ENCODE measurements at places on chromosomes 6 and 20.
A peak's percentile ranks its signal among the peaks of the same experiment; 100 is the strongest.

GRCh38 chr6:161480421-161481155, 206.7 kb upstream of the AGPAT4 start:
- DNase-seq = no peak

GRCh38 chr6:146915671-146916127, 288.5 kb upstream of the STXBP5 start:
- DNase-seq = peak; percentile 55

DNA sequence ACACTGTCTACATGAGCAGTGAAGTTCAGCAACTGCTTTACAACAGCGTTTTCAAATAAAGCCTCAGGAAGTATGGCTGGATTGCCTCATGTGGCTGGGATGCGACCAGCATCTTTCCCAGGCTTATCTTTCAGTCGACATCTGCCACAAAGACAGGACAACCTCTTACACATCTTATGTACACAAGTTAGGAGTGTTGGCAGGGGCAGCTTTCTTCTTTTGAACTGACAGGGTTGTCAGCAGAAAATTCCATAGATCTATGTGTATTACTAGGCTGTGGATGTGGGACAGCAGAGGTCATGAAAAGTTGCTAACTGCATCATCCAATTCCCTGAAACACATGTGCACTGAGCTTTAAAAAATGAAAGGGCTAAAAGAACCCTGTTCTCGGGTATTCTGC, 48.1 kb downstream of the PLAGL1 start:
- DNase-seq = no peak

- no peak for DNase-seq
These were observed 33.9 kb downstream of the PPARD start for GRCh38 chr6:35376281-35376680.

DNA sequence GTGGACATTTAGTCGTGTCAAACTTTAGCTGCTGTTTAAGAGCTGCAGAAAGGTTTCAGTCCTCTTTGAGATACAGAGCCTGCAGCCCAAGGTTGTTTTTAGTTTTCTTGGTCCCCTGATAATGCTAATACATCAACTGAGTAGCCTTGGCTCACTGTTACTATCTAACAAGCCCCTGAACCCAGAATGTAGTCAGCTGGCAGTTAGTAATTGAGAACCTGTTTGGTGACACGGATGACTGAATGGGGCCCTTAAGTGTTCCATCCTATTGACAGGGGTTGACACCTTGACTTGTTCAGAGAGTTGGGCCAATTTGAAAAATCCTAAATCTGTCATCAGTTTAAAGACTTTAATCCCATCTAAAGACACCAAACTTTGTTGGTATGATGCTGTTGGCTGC, 2.8 kb downstream of the RTN4IP1 start:
- no peak for DNase-seq

DNA sequence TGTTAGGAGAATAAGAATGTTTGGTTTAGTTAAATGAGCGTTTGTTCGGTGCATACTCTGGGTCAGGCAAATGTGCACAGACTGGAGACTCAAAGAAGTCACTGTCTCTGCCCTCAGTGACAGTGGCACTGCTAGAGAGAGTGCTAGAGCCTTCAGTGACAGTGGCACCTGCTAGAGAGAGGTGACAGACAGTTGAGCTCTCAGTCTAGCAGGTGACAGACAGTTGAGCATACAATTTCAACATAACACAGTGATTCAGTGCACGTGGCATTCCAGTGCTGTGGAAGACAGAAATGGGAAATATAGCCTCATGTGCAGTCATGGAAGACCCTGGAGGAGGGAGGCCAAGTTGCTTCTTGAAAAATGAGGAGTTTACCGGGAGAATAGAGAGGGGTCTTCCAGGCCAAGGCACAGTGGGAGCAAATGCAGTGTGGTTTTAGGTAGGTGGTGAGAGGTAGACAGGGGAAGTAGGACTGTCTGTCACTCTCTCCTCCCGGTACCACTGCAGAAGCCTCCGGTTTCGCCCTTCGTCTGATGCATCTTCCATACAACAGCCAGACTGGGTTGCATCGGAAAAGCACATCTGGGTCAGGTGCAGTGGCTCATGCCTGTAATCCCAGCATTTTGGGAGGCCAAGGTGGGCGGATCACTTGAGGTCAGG, 107.9 kb upstream of the CLDN20 start:
- DNase-seq = no peak

DNA sequence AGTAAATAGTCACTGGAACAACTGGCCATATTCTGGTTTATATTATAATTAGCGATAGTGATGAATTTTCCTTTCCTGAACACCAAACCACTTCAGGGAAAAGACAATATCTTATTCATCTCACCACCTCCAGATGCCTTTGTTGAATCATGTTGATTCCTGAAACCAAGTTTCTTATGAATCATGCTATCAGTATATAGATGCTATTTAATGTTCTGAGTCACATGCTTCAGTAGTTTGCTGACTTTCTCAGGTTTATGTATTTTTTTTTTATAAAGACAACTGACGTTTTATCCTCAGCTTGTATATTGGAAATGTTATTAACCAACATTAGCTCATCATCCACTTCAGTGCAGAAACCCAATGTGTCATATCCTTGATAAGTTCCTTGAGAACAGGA, 710.2 kb upstream of the POU3F2 start:
- peak; percentile 63 for DNase-seq

DNA sequence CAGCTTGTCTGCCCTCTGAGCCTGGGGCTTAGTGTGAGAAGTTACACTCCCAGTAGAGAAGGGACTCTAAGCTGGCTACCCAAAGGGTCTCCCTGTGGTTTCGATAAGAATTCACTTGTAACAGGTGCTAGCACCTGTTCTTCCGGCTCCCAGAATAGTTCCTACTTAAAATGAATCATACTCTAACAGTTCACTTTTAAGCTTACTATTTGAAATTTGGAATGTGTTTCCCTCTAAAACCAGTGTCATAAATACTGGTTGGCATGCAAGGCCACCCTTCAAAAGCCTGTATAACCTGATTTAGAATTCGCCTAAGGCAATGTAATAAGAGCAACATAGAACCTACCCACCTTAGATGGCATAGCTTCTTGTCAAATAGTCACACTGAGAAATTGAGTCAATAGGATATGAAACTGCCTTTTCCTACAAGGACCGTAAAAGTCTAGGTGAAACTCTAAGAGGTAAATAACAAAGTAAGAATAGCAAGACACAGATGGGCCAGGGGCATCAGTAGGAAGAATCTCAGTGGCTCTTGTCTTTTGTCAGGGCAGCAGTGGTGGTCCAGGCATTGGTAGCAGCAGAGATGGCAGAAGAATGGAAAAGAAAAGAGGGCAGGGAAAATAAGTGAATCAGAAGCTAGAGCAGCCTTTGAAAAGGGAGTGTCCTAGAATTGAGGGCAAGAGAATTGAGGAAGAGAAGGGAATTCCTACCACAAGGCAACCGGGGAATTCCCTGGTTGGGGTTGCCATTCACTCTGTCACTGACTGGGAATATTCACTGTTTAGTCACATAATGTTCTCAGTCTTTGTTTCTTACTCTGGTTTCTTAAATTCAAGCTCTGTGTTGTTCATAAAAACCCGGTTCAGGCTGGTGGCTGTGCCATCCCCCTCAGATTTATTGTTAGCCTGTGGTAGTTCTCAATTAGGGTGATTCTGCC, 91.5 kb downstream of the HIVEP2 start:
- DNase-seq = no peak

GRCh38 chr20:14711652-14712051, 374.2 kb upstream of the FLRT3 start:
- DNase-seq = peak; percentile 18

DNA sequence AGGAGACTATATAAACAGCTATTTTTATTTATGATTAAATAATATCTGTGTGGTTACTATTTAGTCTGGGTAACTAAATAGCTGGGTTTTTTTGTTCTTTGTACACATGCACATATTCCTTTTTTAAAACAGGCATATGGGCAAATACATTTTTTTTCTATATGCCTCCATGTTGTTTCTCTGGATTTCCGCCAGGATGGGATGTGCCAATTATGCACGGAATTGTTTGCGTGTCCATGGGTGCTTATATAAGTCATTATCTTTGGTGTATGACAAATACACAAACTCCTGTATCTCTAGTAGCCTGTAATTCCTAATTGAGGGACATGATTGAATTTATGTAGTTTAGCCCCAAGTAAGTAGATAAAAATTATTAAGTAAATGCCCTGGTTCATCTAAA, 226.9 kb downstream of the BCKDHB start:
- DNase-seq = no peak

GRCh38 chr6:125528621-125529041, 220.8 kb upstream of the HEY2 start:
- no peak for DNase-seq

DNA sequence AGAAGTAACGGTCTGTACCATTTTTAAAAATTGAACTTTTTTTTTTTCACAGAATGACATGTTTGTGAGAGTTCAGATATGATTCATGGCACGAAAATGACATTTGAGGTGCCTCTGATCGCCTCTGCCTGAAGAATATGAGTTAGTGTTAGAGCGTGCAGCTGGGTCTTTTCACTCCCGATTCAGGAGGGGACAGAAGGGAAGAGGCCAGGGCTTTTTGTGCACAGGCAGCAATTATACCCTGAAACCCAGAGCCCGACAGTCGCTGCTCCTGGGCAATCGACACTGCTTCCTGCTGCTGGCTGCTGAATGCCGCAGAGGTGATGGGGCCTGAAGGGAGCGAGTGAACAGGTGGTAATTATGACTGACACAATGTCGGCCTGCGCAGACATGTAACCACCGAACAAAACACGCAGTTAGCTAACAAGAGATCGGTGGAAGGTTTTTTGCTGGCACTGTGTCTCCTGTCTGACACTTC, 652.0 kb upstream of the NOX3 start:
- no peak for DNase-seq

DNA sequence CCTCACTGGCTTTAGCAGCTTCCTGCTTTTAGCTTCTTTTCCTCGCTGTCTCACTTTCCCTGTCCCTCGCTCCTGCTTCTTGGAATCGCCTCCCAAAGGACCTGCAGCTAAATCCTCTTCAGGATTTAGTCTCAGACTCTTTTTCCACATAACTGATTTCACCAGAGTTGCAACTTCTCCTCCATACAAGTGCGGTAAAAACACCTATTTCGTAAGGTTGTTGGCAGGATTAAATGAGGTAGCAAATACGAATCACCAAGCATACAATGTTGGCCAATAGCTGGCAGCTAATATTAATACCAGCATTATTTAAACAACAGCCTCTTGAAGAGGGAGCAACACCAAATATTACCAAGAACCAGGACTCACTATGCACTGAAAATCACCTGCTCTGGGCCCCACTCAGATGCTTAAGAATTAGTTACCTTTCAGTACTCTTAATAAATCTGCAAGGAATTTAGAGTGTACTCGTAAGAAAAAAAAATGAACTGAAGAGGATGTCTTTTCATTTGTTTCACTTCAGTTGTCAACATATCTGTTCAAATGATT, 123.0 kb downstream of the DTNBP1 start:
- DNase-seq = no peak

- DNase-seq = peak; percentile 39
These were observed 29.3 kb downstream of the TRIM38 start for GRCh38 chr6:25991785-25992412.

DNA sequence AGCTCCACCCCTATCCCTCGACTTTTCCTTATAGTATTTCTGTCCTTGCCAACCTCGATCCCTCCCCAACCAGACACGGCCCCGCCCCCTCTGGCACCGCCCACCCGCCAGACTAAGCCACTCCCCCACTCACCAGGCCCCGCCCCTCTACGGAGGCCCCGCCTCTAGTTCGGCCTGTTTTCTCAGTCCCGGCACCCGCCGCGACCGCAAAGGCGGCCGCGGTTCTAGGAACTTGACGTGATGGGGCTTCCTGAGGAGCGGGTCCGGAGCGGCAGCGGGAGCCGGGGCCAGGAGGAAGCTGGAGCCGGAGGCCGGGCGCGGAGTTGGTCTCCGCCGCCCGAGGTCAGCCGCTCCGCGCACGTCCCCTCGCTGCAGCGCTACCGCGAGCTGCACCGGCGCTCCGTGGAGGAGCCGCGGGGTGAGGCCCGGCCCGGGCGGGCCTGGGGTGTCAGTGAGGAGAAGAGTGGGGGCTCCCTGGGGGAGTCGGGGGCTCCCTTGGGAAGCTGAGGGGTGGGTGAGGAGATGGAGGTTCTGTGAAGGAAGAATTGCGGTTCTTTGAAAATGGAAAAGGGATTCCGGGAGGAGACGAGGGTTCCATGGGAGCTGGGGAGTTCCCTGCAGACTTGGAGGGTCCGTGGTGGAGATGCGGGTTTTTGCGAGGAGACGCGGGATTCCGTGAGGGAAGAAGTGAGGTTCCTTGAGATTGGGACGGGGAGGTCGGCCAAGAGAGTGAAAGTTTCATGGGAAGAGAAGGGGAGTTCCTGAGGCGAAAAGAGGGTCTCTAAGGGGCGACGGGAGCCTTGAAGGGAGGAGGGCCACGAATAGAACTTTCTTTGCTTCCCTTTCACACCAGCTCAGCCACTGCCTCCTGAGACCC, at the start of gene ACSS2:
TSS of gene ACSS2 (plus strand) at position 207 of the 877 bp plus-strand sequence. CDS start at position 241, 34 bp downstream.
- DNase-seq = no peak

- peak; percentile 29 for DNase-seq
These were observed 490.2 kb upstream of the SULF2 start for GRCh38 chr20:48275286-48276020.

GRCh38 chr20:38172408-38172807, 7.3 kb upstream of the TGM2 start:
- DNase-seq = peak; percentile 56

DNA sequence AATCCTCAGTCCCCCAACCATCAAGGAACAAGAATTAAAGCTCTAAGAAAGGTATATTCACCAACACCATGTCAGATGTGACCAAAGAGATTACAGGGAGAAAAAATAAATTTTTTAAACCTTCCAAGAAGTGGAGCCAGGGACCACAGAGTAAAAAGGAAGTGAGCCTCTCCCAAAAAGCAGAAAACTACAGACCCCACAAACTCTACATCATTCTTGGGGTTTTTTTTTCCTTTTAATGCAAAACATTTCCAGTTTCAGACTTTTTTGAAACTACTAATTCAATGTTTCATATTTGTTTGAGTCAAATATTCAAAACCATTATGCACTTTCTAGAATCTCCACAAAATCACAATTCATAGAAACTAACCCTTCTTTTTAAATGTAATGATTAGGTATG, 6.8 kb upstream of the IL17F start:
- no peak for DNase-seq

- DNase-seq = no peak
These were observed 22.4 kb downstream of the ITCH start for GRCh38 chr20:34385464-34385863.

DNA sequence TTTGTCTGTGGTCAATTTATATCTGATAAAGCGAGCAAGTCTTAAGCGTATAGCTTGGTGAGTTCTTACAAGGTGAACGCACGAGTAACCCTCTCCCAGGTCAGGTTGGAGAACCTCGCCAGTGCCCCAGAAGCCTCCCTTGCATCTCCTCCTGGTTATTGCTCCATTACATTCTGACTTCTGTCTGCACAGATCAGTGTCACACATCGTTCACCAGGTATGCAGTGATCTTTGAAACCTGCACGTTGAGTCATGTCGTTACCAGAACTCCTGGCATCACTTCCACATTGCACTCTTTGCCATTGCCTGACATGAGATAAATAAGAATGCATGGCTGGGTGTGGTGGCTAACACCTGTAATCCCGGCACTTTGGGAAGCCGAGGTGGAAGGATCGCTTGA, 44.2 kb downstream of the AKAP12 start:
- no peak for DNase-seq

Data from fibroblast of skin of abdomen (primary cell).